ENCODE measurements at places on chromosomes 4 and X. TPM values are rescaled to one million over a fixed set of nuclear protein-coding genes. Genes with fewer than 3 reads are reported as not detected.

Gene L1CAM
- 179 TPM for polyA plus RNA-seq

Gene DTHD1
- 13.2 TPM for polyA plus RNA-seq

Gene KIAA1210
- 0.11 TPM for polyA plus RNA-seq

Gene ANK2
- polyA plus RNA-seq: 231 TPM

Gene CHST7
- polyA plus RNA-seq: 11.1 TPM

Gene TLR7
- 1.6 TPM for polyA plus RNA-seq

Gene CCSER1
- 4.4 TPM for polyA plus RNA-seq

Gene GAGE13
- not detected for polyA plus RNA-seq

Gene PDGFRA
- 129 TPM for polyA plus RNA-seq

Gene HTN3
- polyA plus RNA-seq: not detected

Gene FRG1
- polyA plus RNA-seq: 44.2 TPM

Gene CFP
- 3.4 TPM for polyA plus RNA-seq

Gene FAM114A1
- 16.2 TPM for polyA plus RNA-seq

Gene ETDB
- 0.63 TPM for polyA plus RNA-seq

Gene TMEM156
- polyA plus RNA-seq: 1.1 TPM

Gene RHOH
- 1.1 TPM for polyA plus RNA-seq

Gene ZNF630
- 4.8 TPM for polyA plus RNA-seq

Gene CNGA1
- polyA plus RNA-seq: 0.49 TPM

Gene SPARCL1
- 2,377 TPM for polyA plus RNA-seq

Gene POLR2B
- 91.1 TPM for polyA plus RNA-seq

Gene TEX13D
- not detected for polyA plus RNA-seq

Gene XAGE1A
- polyA plus RNA-seq: not detected

Gene PUDP
- polyA plus RNA-seq: 10.9 TPM

Gene GABRQ
- 15.3 TPM for polyA plus RNA-seq

Gene AFF2
- 14.5 TPM for polyA plus RNA-seq
